ENCODE measurements at places on chromosomes 1 and 21.

DNA sequence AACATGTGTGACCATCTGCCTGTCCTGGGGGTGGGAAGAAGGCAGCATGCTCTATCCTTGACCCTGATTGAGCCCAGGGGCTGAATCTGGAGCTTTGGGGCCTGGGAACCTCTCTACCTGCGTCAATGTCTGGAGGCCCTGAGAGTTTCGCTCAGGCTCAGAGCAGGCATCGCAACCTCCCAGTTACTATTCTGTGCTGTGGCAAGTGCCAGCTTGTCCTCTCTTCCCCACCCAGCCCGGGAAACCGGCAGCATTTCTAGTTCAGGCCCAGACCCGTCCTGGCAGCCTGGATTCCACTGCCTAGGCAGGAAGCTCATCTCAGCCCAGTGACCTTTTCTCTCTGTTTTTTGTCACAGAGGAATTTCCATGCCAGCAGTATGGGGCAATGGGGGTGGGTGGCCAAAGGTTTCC lies 10.0 kb upstream of the IRF6 start:
- no peak for DNase-seq

- DNase-seq, result no peak
These were observed 844.9 kb downstream of the KCNT2 start for GRCh38 chr1:195763146-195763906.

GRCh38 chr1:203564024-203564423 lies 62.6 kb upstream of the ATP2B4 start:
- DNase-seq, result no peak

- no peak for DNase-seq
These were observed 7.6 kb downstream of the RPL5 start for GRCh38 chr1:92839442-92839841.

DNA sequence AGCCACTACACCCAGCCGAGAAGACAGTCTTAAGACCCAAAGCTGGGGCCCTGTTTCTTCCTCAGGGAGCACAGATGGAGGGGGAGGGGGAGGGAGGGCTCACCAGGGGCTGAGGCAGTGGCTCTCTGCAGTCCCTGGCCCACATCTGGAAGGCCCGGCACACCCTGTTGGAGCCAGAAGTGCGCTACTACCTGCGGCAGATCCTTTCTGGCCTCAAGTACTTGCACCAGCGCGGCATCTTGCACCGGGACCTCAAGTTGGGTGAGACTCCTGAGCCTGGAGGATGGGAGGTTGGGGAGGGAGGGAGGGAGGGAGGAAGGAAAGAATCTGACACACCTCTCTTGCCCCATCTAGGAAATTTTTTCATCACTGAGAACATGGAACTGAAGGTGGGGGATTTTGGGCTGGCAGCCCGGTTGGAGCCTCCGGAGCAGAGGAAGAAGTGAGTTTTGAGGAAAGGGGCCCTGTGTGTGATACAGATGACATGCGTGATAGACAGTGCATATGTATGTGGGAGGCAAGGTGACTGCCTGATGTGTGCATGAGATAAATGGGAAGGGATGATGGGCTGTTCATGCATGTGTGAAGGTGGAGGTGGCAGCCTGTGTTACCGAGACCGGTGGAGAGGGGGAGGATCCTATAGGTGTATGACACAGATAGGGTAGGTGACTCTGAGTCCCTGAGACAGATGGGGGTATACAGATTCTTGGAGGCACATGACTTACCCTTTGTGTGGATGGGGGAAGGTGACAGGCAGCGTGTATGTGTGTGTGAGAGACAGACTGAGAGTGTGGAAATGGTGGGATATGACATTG lies 1.5 kb downstream of the PLK3 start:
- no peak for DNase-seq

GRCh38 chr1:32028746-32029145 lies 15.1 kb downstream of the KHDRBS1 start:
- no peak for DNase-seq

DNA sequence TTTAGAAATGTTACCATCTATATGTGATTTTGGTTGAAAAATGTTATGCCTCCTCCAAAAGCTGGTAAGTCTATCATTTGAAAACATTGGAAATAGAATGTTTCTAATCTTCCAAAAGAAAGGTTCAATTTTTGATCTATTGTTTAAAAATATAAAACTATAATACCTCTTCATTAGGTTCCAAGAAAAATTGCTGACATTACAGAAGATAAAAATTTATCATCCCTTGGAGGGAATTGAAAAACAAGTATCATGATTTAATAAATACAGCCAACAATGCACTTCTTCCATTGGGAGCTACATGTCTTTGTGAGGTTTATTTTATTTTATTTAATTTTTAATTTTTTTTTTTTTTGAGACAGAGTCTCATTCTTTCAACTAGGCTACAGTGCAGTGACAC lies 148.5 kb downstream of the PIK3R3 start:
- DNase-seq, result no peak

GRCh38 chr1:17215545-17215890 lies 10.6 kb downstream of the PADI1 start:
- DNase-seq, result no peak

- DNase-seq, result no peak
These were observed 322.8 kb downstream of the SEC16B start for GRCh38 chr1:177646757-177647730.

DNA sequence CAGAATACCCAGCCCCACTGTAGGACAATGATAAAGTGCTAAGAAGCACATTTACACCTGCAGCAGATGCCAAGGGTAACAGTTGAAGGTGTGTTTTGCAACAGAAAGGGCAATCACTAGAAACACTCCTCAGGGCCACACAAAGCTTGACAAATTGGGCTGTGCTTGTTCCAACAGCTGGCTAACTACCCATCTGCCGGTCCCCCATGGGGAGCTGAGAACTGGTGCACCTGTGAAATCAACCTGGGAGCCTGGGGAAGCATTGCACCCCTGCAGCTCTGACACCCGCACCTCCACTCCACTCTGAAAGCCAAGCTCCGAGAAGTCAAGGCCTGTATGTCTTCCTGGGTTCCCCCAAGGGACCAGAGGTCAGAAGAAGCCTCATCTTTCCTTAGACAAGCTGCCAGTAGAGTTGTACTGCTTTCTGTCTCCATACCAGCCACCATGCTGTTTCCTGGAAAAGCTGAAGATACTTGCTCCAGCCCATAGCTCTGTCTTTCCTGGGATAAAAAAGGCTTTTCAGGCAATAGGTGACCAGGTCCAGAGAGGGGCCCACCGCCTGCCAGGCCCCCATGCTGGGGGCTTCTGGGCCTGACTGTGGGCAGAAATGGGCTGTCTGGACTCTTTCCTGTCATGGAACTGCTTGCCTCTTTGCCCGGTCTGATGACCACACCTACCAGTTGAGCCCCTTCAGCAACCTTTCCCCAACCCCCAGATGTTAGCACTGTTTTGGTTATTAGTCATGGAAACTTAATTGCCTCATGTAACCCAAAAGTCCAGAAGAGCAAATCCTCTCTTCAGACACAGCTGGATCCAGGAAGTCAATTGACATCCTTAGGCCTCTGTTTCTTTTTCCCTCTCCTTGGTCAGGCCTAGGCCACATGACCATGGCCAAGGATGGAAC lies 93.6 kb downstream of the KIF14 start:
- no peak for DNase-seq

DNA sequence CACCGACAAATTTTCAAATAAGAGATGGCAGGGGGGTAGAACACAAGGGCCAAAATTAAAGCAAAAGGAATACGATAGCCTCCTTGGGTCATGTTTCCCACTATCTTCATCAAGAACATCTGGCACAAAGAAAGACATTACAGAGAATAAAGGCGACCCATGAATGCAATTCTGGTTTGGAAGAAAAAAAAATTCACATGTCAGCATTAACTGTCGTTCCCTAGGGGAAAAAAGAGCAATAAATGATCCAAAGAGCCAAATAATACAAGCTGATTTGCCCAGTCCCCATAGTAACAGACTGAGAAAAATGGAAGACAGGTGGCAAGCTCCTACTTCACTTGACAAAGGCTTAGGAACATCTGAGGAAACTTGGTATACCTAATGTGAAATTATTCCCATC lies 4.5 kb downstream of the STIL start:
- no peak for DNase-seq

GRCh38 chr1:22536506-22536905 lies 26.8 kb upstream of the EPHA8 start:
- DNase-seq, result no peak

DNA sequence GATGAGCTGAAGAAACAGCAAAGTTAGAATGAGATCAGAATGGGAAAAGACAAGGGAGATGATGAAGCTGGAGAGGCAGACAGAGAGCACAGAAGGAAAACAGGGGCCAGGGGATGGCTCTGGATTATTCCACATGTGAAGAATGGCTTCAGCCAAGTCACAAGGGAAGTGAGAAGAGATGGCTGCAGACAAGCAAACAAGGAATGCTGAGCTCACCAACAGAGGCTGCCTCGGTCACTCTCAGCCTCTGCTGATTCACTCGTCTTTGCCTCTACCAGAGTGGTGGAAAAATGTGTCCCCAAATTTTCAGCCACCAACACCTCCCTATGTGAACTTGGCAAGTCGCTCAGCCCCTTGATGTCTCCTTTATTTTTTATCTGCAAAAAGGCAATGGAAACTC lies 46.7 kb downstream of the TRABD2B start:
- no peak for DNase-seq

DNA sequence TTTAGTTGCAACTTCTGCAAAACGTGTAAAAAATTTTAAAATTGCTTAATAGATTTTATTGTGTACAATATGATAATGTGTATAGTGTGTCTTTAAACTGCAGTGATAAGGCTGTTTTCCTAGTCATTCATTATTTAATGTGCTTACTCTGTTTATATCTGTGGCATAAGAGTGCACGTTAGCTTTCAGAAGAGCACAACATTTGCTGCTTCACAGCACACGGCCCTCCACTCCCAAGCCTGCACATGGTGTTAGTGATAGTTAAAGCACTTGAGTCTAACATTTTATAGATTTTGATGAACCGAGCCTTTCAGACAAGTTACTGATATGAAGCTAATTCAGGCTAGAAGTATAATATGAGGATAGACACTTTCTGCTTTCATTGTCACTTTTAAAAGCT lies 120.6 kb downstream of the ADGRL2 start:
- DNase-seq, result no peak

DNA sequence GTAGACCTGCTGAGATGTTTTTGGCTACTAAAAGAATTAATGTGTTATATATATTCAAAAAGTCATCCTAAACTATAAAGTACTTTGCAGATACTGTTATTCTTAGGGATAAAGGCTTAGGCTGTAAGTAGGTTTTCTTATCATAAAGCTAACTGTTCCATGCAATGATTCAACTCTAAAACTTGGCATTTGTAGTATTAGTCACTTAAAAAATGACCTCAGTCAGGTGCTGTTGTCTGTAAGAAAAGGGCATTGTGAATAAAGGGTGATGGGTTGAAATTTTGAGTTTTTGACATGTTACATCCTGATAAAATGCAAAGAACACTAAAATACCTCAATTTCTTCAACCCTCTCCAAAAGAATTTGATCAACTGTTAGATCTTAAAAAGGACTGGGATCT lies 32.9 kb downstream of the ADCY10 start:
- no peak for DNase-seq

GRCh38 chr21:40833184-40833583 lies 13.8 kb downstream of the DSCAM start:
- DNase-seq, result no peak

DNA sequence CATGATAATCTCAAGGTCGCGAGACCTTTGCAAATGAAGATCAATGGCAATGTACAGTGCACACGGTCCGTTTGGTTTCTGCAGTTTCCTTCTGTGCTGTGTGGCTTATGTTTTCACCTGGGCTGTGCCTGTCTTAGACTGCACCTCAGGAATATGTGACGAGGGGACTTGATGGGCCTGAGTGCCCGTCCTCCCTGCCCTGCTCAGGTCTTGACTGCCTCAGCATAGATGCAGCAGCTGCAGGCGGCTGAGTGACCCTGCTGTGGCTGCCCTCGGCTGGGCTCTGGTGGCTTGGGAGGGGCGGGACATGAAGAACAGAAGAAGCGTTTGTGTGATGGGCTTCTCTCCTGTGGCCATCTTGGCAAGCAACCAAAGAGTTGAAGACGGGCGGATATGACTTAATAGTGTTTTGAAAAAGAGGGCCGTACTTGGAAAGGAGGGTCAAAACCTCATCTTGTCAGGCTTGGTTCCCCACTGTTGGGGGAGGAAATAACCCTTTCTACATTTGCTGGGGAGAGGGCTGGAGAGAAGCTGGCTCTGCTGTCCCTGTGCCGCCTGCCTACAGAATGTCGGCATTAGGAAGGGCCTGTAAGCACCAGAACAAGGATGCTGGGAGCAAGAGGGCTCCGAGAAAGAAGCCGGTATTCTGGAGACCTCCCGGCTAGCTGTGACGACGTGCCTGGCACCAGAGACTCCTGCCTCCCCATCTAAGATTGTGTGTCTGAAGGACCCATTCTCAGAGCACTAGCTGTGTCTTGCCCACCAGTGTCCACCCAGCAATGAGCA lies 7.1 kb downstream of the MYBPHL start:
- DNase-seq, result no peak

DNA sequence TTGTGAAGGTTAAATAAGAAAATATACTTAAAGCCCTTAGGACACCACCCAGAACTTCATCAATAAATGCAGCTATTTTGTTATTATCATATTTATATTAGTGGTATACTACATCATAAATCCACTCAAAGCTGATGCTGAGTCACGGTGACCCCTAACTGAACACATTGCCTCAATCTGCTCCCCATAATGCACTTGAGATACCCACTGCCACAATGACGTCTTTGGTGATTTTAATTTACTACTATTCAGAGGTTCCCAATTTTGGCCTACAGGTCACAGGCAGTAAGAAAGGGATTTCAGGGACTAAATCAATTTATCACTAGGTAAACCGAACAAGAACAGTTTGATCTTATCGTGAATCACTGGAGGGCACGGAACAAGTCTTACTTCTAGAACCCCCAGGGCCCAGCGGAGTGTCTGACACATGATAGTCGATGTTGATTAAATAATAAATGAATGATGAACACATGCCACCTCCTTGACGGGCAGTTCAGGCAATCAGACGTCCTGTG lies 493 bp upstream of the CHD1L start:
- DNase-seq, result no peak

- peak; percentile 68 for DNase-seq
These were observed 96.9 kb downstream of the PAPPA2 start for GRCh38 chr1:176559878-176560277.

GRCh38 chr21:45332415-45332814 lies 44.7 kb upstream of the POFUT2 start:
- DNase-seq, result no peak
